Activated T-cell treated with anti-CD3 and anti-CD28 coated beads, Interleukin-2, amount 50 U/mL, for 1 hour (primary cell): ENCODE measurements at places on chromosomes 6 and 20.

- DNase-seq, result no peak
Measured at GRCh38 chr20:39547546-39548408, 585.6 kb downstream of the DHX35 start.

- DNase-seq, result no peak
Measured at GRCh38 chr6:5025911-5026819, 22.3 kb upstream of the RPP40 start.

DNA sequence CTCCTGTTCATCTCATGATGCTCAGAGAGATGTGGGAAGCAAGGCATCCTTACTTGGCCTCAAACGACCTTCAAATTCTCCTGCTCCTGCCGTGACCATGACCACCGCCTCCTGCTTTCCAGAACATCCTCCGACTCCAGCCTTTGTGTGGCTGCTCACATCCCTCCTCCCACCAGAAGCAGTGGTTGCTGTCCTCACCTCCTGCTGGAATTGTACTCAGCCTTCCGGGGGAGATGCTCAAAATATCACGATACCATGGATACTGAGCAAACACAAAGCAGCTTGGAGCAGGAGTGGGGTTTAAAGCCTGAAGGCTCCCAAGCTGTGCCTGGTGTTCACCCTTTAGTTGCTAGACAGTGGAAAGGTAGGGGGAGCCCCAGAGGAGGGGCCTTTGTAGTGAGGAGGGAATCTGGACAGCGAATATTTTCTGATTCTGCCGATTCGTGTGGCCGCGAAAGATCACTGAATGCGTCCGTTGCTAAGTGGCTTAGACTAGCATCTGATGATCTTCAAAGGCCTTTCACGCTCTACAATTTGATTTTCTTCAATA is 9.3 kb upstream of the DUSP22 start:
- DNase-seq, result no peak

GRCh38 chr6:36368921-36369865 is 18.3 kb downstream of the ETV7 start:
- no peak for DNase-seq

GRCh38 chr20:59289994-59290393 is 10.4 kb upstream of the EDN3 start:
- DNase-seq, result no peak

DNA sequence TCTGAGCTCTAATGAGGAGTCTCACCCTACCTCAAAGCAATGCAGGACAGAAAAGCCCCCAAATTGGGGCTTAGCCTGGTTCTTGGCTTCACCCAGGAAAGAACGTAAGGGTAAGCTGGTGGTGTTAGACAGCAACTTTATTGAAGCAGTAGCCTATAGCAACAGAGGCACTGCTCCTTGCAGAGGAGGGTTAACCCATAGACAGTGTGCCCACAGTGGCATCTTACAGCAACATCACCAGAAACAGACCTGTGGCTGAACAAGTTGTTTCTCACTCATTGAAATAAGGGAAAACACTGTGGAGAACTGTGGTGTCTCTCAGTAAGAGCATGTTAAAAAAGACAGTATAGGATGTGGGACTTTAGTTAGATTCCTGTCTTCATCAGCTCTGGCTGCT is 80.4 kb upstream of the SPTLC3 start:
- DNase-seq, result no peak

DNA sequence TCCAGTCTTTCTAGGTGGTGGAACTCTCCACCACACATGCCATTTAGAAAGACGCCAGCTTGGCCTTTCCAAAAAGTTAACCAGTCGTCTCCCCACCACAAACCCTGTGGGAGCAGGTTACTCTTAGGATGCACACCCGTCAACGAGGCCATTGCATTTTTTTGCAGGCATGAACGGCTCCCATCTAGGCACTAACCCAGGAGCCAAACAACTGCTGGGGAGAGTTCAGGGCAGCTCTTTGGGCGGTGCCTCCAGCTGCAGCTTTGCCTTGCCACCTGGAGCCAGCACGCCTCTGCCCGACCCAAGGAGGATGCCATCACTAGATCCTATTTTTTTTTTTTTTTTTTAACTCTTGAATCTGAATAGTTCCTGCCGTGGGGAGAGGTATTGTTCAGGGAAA is 39.9 kb downstream of the TBC1D7 start:
- no peak for DNase-seq

DNA sequence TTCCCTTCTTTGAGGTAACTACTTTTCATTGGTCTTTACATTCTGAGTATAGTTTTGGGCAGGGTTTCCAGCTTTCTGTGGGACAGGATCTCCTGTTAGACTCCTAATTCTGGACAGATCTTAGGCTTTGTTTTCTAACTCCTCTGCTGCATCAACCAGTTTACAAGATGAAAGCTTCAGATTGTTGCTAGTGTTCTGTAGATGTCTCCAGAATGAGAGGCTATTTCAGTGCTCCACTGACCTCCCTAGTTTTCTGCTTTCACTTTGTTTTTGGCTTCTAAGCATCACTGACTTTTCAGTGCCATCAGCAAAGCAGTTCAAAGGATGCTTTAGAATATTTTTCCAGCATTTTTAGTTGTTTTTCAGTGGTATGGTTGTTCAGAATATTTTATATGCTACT is 101.4 kb downstream of the LIN28B start:
- DNase-seq, result no peak

GRCh38 chr6:144661116-144661806 is 376.1 kb downstream of the UTRN start:
- DNase-seq, result no peak

- no peak for DNase-seq
Measured at GRCh38 chr6:109834131-109834530, 143.0 kb downstream of the FIG4 start.

- DNase-seq, result no peak
Measured at GRCh38 chr6:140957386-140957785, 1175.3 kb upstream of the GJE1 start.

GRCh38 chr6:40760887-40761286 is 173.7 kb upstream of the LRFN2 start:
- no peak for DNase-seq

DNA sequence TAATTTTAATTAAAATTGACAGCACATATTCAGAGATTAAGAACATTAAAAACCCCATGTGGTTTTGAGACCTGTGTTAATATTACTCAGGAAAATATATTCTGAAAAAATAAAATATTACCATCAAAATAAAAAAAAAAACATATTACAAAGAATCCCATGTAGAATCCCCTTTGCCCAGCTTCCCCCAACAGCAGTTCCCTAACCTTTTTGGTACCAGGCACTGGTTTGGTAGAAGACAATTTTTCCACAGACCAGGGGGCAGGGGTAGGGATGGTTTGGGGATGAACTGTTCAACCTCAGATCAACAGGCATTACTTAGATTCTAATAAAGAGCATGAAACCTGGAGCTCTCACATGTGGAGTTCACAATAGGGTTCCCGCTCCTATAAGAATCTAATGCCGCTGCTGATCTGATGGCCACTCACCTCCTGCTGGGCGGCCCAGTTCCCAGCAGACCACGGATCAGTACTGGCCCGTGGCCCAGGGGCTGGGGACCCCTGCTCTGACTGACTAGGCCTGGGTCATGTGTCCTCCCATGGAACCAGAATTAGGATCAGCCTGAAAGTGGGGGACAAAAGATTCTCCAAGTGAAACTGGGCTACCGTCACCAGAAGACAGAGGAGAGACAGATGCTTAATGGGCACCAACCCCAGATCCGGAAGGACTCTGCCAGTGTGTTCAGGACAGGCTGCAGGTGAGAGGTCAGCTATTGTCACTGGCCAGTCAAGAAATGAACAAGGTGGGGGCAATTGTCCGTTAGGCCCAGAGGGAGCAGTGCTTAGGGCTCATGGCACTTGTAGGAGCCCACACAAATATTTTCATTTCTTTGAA is 235.5 kb downstream of the PREX1 start:
- DNase-seq, result no peak

GRCh38 chr6:158031381-158032353 is 50.0 kb downstream of the SYNJ2 start:
- DNase-seq, result peak; percentile 52

DNA sequence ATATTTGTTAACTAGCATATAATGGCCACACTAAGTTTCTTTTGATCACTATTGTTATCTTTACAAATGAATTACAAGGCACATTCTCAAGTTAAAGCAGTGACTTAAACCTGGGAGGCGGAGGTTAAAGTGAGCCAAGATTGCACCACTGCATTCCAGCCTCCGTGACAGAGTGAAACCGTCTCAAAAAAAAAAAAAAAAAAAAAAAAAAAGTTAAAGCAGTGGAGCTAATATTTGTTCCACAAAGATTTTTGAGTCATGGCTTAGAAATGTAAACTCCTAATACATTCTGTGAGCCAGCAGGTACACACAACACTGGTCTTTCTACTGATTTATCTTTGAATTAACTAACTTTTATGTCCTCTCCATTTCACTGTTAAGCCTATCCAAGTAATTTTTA is 221.7 kb upstream of the HTR1E start:
- DNase-seq, result no peak

GRCh38 chr6:62923728-62924127 is 287.5 kb upstream of the FKBP1C start:
- no peak for DNase-seq

DNA sequence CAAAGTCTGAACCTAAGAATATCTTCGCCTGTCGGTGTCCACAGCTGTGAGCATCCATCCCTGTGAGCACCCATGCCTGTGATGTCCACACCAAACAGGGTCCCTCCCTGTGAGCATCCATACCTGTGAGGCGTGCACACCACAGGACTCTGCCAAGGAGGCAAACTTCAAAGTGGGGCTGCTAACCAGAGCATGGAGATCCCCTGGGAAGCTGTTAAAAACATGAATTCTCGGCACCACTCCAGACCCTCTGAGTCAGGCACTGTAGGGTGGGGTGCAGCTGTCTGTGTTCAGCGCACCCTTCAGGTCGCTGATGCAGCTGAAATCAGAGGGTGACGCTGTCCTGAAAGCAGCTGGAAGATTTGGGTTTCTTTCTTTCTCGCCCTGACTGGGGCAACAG is 85.4 kb upstream of the NXT1 start:
- no peak for DNase-seq

- no peak for DNase-seq
Measured at GRCh38 chr6:168145747-168146596, 67.0 kb upstream of the FRMD1 start.

DNA sequence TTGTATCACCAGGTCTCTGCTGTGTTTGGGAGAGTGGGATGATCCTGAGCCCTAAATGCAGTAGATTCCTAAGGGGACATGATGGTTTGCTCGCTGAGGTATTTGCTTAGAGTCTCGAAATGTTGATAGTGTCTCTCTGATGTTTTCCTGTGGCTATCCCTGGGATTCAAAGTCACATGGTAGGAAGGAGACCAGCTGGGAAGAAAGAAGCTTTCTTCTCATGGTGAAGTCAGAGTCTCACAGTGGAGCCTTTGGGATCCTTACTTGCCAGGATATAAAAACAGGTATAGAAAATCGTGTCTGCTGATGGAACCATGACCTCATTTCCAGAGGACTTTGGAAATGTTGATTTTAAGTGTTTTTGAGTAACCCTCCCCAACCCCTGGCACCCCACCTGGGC is 259.3 kb upstream of the SUPT3H start:
- no peak for DNase-seq

- no peak for DNase-seq
Measured at GRCh38 chr20:4192378-4193068, 177.2 kb upstream of the RNF24 start.

GRCh38 chr6:151822252-151823111 is 15.0 kb downstream of the ESR1 start:
- no peak for DNase-seq

GRCh38 chr6:149965194-149966020 is 1.7 kb downstream of the ULBP1 start:
- DNase-seq, result peak; percentile 53

DNA sequence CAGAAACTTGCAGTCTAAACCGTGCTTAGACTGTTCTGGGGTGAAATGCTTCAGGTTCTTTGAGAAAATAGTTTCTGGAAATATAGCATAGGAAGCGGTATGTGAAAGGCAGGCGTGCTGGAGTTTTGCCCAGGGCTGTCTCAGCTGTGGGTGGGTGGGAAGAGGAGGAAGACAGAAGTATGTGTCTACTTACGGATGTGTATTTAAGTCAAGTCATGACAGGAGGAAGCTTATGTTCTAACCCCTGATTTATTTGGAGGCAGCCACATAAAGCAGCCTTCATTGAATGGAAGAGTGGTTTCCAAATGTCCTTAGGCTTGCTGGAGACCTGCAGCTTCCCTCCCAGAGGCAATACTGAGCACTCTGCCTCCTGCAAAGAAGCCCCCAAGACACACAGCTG is 345.8 kb upstream of the PRND start:
- DNase-seq, result no peak

DNA sequence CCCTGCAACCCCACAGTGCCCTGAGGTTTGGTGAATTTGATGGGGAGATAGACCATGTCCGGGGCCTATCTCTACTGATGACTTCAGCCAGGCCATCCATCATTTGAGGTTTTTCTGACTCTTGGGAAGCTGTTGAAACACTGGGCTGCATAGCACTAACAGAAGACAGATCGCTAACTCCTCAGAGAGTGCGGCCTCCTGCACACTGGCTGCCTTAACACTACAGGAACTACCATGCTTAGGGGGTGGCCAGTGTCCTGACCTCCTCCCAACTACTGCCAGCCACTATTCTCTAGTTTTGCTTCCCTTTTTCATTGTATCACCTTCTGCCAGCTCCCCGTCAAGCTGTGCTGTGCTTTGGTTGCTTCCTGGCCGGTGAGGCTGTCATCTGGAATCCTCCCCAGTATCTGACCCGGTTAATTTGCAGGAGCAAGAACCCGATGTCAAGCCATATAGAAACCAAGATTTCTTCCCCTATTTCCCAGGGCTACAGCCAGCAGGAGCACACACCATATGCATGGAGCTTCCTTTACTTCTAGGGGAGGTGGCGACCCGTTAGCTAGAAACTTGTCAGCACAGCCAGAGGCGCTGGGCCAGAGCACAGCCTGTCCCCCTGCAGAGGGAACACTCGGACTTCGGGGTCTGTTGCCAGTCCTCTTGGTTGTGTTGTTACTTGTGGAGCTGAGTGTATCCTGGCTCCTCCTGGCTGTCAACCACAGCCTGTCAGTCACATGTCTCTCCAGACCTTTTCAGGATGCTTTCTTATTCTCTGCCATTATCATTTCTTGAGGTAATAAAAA is 57.3 kb upstream of the TRAF3IP2 start:
- DNase-seq, result no peak

DNA sequence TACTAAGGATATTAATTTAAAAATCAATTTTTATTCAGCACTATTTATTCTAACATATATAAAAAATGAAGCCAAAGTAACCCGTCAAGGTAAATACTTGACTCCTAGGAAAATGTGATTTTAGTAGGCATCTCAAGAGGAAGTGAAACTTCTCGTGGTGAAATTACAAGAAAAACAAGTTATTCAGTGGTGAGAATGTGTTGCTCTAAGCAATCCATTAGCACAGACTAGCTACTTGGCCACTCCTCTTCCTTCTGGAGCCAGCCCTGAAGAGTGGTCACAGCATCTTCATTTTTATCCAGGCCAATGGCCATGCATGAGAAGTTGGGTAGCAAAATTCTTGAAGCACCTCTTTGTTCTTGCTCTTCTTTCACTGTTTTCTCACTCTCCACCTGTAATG is 40.4 kb upstream of the GFRAL start:
- no peak for DNase-seq

DNA sequence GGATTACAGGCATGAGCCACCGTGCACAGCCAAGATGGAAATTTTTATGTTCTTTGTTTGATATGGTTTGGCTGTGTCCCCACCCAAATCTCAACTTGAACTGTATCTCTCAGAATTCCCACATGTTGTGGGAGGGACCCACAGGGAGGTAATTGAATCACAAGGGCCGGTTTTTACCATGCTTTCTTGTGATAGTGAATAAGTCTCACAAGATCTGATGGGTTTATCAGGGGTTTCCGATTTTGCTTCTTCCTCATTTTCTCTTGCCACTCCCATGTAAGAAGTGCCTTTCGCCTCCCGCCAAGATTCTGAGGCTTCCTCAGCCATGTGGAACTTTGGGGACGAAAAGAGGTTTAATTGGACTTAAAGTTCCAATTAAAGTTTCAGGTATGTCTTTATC is 14.6 kb downstream of the EEF1A1 start:
- no peak for DNase-seq
